ENCODE measurements at places on chromosomes 3 and 15.
A peak's percentile ranks its signal among the peaks of the same experiment; 100 is the strongest.

DNA sequence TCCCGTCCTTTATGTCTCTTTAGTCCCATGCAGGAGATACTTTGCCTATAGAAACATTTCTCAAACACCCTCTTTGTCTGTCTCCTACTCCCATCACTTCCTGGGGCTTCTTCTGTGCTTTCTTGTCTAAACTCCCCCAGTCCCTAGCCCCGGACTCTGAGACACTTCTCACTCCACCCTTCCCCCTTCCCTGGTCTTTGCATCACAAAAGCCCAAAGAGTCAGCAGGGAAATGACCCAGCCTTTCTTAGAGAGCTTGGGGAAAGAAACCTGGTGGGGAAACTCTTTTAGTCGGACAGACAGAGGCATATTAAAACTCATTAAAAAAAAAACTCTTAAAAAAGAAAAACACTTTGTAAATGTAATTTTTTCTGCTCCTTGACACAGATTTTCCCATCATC lies 211.2 kb downstream of the TJP1 start:
- DNase-seq: no peak

DNA sequence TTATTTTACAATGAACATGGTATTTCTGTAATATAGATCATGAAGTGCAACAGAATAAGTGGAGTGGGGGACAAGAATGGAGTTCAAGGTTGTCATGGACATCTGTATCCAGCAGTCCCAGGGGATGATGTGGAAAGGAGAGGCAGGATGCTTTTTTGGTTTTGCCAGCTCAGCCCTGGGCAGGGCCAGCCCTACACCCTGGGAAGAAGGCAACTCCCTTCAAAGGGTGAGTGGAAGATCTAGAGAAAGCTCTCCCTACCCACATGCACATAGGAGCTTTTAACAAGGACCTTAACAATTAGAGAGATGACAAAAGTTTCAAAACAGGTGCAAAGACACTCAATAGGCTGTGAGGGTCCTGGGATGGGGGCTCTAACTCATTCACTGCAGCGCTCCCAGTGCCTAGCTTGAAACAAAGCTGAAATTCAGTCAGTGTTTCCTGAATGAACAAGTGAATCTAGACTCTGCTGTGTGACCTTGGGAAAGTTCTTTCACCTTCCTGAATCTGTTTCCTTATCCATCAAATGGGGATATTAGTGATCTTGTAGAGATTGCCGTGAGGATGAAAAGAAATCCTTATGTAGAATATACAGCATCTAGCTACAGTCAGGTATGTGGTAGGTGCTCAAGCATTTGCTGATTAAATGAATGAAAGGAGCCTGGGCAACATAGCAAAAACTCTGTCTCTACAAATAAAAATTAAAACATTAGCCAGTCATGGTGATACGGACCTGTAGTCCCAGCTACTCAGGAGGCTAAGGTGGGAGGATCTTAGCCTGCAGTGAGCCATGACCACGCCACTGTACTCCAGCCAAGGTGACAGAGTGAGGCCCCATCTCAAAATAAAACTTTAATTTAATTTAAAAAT lies 14.3 kb downstream of the BHLHE40 start:
- no peak for DNase-seq

GRCh38 chr3:38634111-38634510 lies 15.4 kb downstream of the SCN5A start:
- no peak for DNase-seq

DNA sequence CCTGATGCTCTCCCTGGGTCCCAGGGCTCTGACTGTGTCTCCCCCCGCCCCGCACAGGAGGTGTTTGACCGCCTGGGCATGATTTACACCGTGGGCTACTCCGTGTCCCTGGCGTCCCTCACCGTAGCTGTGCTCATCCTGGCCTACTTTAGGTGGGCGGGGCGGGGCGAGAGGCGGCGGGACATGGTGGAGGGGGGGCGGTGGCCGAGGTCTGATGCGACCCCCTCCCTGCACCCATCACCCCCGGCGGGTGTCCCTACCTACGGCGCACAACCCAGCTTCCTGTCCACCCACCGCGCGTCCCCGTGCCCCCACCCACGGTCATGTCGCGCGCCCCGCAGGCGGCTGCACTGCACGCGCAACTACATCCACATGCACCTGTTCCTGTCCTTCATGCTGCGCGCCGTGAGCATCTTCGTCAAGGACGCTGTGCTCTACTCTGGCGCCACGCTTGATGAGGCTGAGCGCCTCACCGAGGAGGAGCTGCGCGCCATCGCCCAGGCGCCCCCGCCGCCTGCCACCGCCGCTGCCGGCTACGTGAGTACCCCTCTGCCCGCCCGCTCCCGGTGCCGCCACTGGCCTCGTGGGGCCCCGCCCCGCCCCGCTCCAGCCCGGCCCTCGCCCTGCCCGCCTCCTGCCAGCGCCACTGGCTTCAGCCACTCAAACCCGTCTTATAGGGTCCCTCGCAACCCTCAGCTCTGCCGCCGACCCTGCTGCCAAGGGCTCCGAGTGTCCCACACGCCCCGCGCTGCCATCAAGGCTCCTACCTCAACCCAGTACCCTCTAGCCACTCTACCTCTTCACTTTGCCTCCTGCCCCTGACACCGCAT lies 21.0 kb downstream of the PTH1R start:
- no peak for DNase-seq

GRCh38 chr3:74921676-74922075 lies 307.2 kb upstream of the CNTN3 start:
- DNase-seq: no peak

- DNase-seq: peak; percentile 88
These were observed 44.4 kb downstream of the FLNB start for GRCh38 chr3:58052373-58053273.

- DNase-seq: no peak
These were observed 37.2 kb downstream of the PSTPIP1 start for GRCh38 chr15:77032052-77032646.

GRCh38 chr3:61707492-61707891 lies 146.1 kb downstream of the PTPRG start:
- DNase-seq: no peak

- DNase-seq: no peak
These were observed 97.4 kb downstream of the ST6GAL1 start for GRCh38 chr3:187027531-187028278.

GRCh38 chr15:90588427-90588826 lies 58.7 kb downstream of the CRTC3 start:
- DNase-seq: no peak

DNA sequence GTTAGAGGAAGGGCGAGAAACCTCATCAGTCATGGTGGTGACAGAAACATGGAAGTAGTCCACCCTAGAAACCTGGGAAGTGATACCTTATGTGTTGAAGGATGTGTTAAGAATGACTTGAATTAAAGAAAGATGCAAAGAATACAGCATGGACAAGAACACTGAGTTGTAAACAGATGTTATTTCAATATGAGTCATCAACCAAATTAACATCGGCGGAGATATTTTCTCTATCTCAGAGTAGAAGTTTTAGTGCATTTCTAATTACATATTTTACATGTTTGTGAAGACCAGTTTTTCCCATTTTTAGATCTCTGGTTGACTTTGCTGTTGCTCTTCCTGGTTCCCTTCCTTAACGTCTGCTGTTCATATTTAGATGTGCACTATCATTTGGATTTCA lies 268.8 kb upstream of the TBL1XR1 start:
- DNase-seq: no peak

- DNase-seq: peak; percentile 18
These were observed 2.9 kb upstream of the PRRT3 start for GRCh38 chr3:9955067-9955502.

DNA sequence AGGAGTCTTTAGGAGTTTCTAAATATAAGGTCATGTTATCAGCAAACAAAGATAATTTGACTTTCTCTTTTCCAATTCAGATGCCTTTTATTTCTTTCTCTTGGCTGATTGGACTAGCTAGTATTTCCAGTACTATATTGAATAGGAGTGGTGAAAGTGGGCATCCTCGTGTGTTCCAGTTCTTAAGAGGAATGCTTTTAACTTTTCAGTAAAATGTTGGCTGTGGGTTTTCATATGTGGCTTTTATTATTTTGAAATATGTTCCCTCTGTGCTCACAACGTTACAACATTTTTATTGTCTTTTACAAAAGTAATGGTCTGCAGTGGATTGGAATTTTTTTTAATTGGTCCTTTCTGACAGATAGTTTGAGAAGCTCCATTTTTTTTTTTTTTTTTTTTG lies 8.2 kb upstream of the ZNF280D start:
- DNase-seq: no peak

DNA sequence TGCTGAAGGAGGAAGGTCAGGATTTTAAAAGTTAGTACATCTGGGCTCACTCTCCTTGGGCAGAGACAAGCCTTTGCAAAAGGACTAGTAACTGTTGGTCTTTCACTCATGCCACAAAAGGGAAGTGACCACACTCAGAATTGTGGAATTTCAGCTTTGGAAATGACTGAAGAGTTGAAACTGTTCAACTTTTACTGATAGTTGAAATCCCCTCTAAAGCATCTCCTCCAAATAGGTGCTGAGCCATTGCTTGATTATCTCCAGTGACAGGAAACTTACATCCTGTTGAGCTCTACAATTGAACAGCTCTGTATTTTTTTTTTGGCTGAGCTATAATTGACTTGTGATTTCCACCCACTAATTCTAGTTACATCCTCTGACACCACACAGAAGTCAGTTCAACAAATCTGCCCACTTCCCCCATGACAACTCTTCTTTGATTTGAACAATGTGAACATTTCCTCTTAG lies 254.8 kb upstream of the TPRG1 start:
- DNase-seq: no peak

- peak; percentile 31 for DNase-seq
These were observed 32.8 kb downstream of the ETV5 start for GRCh38 chr3:186075931-186076567.

GRCh38 chr3:9035473-9035872 lies 72.2 kb upstream of the RAD18 start:
- no peak for DNase-seq

GRCh38 chr15:98063871-98064270 lies 103.4 kb downstream of the ARRDC4 start:
- DNase-seq: no peak

- peak; percentile 66 for DNase-seq
These were observed 555 bp downstream of the TM2D3 start for GRCh38 chr15:101651554-101652097.

DNA sequence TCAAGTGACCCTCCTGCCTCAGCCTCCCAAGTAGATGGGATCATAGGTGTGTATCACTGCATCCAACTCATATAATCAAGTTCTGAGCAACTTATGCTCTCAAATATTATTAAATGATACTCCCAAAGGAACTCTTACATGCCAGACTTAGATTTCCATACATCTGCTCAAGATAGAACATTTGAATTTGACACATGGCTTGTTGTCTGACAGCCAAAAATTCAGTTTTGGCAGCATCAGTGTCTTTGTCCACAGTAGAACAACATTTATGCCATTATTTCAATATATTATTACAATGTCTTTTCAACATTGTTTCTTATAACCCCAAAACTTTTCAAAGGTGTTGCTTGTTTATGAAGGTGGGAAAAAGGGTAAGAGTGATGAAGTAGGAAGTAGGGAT lies 116.2 kb downstream of the SUCNR1 start:
- no peak for DNase-seq

DNA sequence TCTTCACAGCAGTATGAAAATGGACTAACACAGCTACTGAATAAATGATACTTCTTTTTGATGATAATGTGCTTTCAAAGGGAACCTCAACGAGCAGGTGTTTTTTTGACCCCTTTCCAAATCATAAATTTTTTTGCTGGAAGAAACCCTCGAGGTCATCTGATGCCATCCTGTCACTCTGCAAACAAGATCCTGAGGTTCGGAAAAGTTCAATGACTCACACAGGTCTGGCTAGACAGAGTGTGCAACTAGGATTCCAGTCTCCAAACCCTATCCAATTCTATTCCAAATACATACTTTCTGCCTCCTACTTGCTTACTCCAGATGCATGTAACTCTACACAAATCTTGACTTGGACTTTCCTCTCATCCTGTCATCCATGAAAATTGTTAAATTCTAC lies 124.7 kb downstream of the NEDD4 start:
- peak; percentile 16 for DNase-seq

- no peak for DNase-seq
These were observed 323.4 kb upstream of the GBE1 start for GRCh38 chr3:82084824-82085223.

DNA sequence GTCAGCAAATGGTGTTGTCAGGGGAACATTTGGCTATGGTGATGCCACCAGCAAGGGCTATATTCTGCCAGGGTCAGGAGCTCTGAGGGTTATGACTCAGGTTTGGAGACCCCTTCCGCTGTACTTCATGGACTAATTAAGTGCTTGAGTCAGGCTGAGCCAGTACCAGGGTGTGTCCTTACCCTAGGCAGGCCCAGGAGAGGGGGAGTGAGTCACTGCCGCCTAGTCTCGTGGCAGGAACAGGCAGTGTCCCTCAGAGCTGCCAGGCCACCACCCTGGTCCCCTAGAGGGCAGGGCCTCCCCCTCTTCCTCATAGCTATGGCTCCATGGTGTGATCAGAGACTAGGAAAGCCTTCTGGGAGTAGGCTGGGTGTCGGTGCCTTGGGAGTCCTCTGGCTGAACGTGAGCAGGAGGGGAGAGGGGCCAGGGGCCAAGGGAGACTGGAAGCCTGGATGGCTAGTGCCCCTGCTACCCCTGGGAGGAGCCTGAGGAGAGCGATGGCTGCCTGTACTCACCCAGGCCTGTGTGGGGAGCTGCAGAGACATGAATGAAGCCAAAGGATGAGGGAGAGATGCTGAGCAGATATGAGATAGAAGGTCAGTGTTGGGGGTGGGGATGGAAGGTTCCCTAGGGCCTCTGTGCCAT lies 10.6 kb downstream of the MAPKAPK3 start:
- DNase-seq: peak; percentile 73

- no peak for DNase-seq
These were observed 876 bp downstream of the PLSCR1 start for GRCh38 chr3:146543461-146544001.

DNA sequence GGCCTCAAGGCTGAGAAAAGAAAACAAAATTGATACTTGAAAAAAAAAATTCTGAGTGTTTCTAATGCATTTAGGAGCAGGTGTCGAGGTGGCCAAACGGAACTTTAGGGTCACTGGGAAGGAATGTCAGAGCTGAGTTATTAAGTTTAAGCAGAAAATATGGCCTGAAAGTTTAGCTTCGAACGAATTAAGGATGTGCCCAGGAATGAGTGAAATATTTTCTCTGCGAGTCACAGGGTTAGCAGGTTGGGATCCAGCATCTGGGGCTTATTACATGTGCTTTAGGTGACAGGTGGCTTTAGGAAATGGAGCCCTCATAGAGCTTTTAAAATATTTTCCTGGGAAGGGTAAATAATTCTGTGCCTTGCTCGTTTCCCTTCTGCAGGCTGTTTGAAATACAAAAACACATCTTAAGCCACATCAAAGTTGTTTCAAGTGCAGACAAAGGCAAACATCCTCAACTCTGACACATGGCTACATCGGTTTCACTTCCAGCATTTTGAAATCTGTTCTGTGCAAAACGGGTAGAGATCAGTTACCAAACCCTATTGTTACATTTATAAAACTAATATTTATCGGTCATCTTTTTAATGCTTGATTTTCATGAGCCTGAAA lies 143.1 kb upstream of the ARRDC4 start:
- DNase-seq: no peak

- no peak for DNase-seq
These were observed 129.4 kb upstream of the SLC24A5 start for GRCh38 chr15:47991357-47991756.

GRCh38 chr15:99930696-99931095 lies 197.5 kb upstream of the LYSMD4 start:
- DNase-seq: no peak
